Small intestine (tissue), 16 donors: ENCODE measurements at places on chromosomes 1 and 21. TPM values are rescaled to one million over a fixed set of nuclear protein-coding genes. Genes with fewer than 3 reads are reported as not detected.

LIN9 gene
- 1.8 TPM for polyA plus RNA-seq

GRCh38 chr1:32816676-32817158 is 441 bp downstream of the YARS1 start:
- no peak for DNase-seq

UQCRHL gene
- 4.7 TPM for polyA plus RNA-seq

GRCh38 chr1:40783001-40783905 is at the start of gene KCNQ4:
Gene KCNQ4, plus strand, starts transcription at chr1:40783787. Its CDS starts 307 bp downstream, at chr1:40784094.
- peak; percentile 27 for DNase-seq

- peak; percentile 71 for DNase-seq
These were observed 10.8 kb downstream of the INAVA start for GRCh38 chr1:200905411-200906052.

GRCh38 chr1:64059556-64059955 is 143.9 kb upstream of the UBE2U start:
- DNase-seq, result no peak

- DNase-seq, result no peak
These were observed 118.8 kb upstream of the IRF2BP2 start for GRCh38 chr1:234728740-234729139.

DNA sequence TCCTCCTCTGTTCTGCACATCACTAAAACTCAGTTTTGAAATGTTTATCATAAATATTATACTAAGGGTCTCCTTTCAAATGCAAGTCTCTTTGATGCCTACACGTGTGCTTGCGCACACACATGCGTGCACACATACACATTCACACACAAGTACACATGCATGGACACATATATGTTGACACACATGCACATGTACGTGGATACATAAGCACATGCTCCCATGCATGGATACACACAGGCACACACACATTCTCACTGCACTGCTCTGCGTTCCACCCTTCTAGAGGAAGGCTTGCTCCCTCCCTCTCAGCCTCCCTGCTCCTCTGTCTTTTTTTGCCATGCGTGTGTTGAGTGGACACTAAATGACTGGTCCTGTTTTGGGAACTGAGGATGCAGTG is 162.7 kb downstream of the PCP4 start:
- no peak for DNase-seq

DNA sequence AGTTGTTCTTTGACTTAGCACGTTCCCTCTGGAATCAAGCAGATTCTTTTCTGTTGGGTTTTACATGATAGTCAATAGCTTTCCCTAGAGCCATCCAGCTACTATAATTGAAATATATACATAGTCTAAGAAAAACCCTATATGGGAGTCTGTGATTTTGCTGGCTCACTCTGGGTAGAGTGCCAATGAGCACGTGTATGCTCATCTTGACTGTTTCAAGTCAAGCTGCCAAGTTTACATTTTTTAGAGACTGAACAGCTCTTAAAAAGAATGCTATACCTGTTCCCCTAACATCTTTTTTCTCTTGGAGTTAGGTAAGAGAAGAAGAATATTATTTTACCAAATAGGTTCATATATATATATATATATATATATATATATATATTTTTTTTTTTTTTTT is 182.8 kb upstream of the NRIP1 start:
- no peak for DNase-seq

GRCh38 chr1:174747613-174748012 is 252.1 kb upstream of the CACYBP start:
- no peak for DNase-seq

SPATA46 gene
- not detected for polyA plus RNA-seq

DNA sequence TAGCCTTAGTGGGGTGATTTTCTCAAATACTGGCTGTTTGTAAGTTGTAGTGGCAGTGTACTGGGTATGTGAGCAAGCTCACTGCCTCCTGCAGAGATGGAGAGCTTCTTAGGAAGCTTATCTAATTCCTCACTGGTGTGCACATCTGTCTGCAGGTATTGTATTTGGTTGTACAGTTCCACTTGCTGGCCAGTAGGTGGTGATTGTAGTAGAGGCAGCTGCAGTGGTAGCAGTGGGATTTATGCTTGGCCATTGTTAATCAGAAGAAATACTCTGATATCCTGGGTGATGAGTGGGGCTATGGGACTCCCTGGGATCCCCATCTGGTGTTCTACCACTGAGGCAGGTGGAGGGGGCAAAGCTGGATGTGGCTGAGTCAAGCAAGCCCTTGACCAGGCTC is 276.1 kb upstream of the SPAG17 start:
- DNase-seq, result no peak

DNA sequence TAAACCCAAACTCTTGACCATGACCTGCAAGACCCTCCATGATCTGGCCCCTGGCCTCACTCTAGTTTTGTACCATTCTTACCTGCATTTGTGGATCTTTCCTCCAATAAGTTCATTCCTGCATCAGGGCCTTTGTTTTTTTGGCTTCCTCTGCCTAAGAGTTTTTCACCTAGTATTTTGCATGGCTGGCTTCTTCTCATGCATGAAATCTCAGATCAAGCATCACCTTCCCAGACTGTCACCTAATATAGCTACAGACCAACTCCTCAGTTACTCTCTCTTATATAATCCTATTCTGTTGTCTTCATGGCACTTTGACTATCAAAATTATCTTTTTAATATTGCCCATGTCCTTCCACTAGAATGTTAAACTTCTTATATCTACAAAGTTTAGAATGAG is 54.2 kb downstream of the BTBD8 start:
- DNase-seq, result no peak

SLAMF9 gene
- not detected for polyA plus RNA-seq

DNA sequence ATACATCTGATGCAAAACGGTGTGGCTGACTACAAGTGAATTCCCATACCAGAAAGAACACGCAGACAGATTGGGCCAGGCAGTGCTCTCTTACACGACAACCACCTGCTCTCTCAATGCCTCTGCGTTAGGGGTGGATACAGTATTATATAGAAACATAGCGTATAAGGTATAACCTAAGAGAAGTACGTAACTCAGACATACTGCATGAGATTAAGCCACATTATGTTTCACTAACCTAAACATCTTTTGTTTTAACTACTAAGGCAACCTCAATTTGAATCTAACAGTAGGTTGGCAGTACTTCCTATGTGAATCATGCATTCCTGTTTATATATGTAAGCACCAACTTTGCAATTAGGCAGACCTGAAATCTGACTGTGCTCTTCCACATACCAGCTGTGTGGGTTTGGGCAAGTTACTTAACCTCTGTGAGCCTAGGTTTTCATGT is 58.1 kb upstream of the COA6 start:
- DNase-seq, result no peak

DNA sequence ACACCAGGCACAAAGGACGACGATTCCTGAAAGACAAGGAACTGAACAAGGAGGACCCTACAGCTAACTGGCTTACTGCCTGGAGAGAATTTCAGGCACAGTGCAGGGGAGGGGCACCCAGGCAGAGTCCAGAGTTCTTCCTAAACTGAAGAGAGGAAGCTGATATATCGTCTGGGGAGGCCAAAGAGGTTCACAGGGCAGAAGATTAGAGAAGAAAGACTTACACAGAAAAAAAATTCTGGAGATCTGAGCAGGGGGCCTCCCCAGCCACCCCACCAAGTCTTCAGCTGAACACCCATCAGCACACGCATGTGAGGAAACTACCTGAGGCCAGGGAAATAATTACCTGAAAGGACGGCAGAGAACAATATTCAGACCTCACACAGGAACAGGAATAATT is 24.6 kb downstream of the SORT1 start:
- peak; percentile 61 for DNase-seq

DNA sequence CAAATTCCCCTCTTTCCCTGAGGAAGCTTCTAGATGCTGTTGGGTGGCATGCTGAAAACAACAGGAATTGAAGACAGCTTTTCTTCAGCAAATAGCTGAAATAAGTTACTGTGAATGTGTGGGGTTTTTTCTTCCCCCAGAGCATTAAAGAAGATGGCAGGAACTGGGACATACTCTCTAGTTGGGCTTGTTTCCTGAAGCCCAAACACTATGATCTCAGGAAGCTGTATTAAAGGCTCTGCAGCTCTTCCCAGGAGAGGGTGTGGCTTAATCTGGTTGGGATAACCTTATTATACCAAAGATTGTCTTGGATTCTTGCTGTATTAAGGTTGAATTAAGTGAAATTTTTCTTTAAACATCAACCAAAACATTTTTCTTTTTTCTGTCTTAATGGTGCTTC is 64.9 kb upstream of the LMO4 start:
- no peak for DNase-seq

DNA sequence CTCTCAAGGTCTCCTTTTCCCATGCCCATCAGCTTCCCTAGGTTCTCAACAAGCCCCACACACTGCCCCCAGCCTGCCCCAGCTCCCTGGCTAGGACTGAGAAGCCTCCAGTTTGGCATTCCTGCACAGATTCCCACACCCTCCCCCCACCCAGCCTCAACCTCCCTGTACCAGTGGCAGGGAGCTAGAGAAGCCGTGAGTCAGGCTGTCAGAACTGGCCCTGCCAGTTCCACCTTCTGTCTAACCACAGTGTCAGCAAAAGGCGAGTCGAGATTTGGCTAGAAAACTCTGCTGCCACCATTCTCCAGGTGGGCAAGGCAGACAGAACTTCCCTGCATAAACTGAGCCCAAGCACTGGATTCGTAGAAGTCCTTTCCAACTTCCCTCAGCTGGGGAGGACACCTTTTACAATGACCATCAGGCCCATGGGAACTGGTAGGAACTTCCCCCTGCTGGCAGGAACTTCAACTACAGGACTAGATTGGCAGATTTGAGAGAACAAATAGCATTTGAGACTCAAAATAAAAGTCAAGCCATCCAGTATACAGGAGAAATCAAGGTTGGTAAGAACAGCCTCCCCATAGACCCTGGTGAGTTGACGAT is 31.0 kb downstream of the TNNT2 start:
- peak; percentile 64 for DNase-seq

- no peak for DNase-seq
These were observed 348.7 kb upstream of the AJAP1 start for GRCh38 chr1:4305526-4306301.

VTCN1 gene
- not detected for polyA plus RNA-seq

- DNase-seq, result no peak
These were observed 28.6 kb downstream of the ERG start for GRCh38 chr21:38469642-38470041.

SIM2 gene
- polyA plus RNA-seq, result not detected

AGL gene
- 5.9 TPM for polyA plus RNA-seq

DNA sequence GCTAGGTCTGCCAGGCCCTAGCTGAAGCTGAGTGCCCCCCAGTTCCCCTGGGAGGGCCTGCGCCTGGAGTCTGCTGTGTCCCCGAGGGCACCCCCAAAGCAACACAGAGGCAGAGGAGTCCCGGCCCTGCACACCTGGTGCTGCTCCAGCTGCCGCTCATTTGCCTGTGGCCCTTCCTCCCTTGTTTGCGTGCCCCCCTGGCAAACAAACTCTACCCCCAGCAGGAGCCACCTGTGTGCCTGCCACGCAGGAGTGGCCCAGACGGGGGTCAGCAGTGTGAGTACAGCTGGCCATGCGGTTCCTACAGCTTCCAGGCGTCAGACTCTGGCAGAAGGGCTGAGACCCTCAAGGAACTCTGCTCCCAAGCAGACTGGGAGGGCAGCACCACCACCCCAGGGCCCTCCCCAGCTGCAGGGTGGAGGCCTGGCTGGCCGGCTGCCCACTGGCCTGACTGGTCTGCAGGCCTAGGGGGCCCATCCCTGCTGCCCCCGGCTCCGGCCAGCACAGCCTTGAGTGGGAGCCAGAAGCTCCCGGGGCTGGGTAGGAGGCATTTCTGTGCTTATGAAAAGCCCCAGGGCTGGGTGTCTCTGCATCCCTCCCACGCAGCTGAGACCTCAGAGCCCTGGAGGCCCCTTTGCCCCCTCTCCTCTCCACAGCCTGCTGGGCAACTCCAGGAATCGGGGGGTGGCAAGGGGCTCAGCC is 563 bp upstream of the TAS1R3 start:
- DNase-seq, result no peak

GRCh38 chr1:240169188-240169587 is 77.5 kb downstream of the FMN2 start:
- no peak for DNase-seq

DNA sequence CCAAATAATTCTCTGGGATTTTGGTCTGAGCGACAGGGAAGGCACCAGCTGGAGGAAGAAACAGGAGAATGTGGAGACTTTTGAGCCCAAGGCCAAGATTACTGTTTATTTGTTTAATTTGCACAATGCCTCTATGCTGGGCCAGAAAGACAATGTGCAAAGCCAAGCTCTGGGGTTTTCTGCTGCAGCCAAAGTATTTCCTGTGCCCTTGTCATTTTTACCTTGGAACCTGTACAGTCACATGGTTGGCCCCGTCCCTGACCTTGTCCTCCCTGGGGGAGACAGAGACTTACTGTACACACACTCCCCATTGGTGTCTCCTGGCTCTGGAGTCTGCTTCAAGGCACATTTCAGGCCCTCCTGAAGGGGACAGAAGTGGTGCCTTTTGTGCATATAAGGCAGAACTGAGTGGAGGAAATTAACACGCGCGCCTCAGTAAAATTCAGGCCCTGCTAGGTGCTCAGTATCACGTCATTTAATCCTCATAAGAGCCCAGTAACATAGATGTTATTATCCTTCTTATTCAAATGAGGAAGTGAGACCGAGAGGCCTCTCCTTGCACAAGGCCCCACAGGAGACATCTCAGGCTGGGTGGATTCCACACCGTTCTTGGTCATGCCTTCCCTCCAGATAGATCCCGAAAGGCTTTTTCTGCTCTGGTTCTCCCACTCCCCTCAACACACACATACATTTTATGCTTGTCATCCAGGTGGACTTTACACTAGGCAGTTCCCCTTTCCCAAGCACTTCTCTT is 21.1 kb downstream of the C1orf115 start:
- no peak for DNase-seq

- no peak for DNase-seq
These were observed 4.5 kb downstream of the C21orf58 start for GRCh38 chr21:46319186-46319585.

TMEM61 gene
- 2.2 TPM for polyA plus RNA-seq

GRCh38 chr1:221118176-221118937 is 239.1 kb downstream of the HLX start:
- DNase-seq, result no peak
